ENCODE measurements at places on chromosomes 16 and 17. TPM values are rescaled to one million over a fixed set of nuclear protein-coding genes. Genes with fewer than 3 reads are reported as not detected.

DNA sequence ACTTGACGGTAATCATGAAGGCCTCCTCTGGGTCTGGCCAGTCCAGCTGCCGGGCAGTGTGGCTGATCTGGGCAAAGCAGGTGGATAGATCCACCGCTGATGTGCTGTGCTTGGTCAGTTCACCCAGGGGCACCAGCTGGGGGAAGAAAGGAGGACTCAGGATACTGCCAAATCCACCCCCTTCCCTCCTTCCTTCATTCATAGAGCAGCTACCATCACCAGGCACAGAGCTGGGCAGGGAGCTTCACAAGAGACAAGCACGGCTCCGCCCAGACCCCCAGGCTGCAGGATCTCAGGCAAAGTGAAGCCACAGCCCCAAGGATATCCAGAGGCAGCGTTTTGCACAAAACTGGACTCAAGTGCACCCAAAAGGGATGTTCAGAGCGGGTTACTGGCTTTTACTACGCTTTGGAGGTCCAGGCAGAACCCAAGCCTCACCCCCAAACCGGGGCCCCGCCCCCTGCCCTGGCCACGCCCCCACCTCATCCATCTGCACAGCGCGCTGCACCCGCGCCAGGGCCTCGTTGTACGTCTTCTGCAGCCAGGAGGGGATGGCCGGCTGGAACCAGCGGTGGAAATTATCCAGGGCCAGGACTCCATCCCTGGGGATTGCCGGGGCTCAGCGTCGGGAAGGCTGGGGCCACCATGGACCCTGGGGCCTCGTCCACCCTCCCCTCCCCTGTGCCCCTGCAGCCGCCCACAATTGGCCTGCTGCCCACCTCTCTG is 9.1 kb downstream of the UNC13D start:
- DNase-seq, result no peak

The KRTAP9-2 gene
- not detected for total RNA-seq

The CCL22 gene
- not detected for total RNA-seq

The TP53TG3B gene
- not detected for total RNA-seq

The FOXN1 gene
- not detected for total RNA-seq

DNA sequence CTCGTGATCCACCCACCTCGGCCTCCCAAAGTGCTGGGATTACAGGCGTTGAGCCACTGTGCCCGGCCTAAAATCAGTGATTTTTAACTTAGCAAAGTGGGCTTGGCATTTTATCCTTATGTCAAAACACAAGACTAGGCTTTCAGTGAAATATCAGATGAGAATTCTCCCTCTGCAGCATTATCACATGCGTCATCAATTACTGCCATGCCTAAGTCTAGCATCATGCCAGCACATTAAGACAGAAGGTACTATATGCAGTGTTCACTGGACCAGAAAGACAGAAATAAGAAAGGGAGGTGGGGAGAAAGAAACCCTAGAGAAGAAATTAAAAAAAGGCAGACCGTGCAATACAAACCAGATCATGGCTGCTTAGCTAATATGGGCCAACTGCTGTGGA is 29.8 kb downstream of the GPATCH8 start:
- no peak for DNase-seq

The ALOXE3 gene
- total RNA-seq, result not detected

The CNGB1 gene
- total RNA-seq, result not detected

The OTOP2 gene
- not detected for total RNA-seq

DNA sequence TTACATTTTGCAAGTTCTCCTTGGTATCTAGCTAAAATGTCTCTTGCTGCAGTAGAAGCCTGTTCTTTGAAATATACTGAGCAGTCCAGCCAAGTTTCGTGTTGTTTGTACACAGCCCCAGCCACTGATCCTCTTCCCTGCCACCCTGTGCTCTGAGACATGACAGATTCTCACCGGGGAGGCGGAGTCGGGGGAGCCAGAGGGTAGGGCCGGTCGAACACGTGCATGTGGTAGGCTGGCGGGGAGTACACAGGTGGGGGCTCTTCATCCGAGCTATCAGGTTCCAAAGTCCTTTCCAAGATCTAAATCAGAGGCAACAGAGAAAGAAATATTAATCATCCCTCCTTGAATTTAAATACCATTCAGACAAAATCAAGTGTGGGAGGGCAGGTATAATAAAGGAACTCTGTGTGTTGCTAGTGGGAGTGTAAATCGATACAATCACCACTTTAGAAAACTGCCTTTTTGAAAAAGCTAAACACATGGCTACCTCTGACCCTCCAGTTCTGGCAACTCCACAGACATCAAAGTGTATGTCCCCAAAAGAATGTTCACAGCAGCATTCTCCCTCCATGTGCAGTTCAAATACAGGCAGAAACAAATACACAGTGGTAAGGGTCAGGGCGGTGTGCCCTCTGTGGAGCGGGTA is 29.7 kb upstream of the MRPS23 start:
- no peak for DNase-seq

DNA sequence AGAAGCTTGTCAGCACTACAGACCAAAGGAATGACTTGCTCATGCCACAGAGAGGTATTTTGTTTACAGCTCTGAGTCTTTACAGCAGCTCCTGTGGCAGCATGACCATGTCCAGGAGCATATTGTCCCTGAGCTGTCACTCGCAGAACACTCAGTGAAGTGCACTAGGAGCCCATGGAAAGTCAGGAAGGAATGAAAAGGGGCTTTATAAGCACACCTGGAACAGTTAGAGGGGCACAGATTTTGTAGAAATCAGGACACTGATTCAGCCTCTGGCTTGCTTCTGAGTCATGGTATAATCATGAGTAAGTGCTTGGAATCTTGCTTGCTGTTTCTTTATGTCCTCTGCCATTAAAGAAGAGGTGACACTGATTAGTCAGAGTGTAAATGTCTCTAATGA is 41.0 kb downstream of the TADA2A start:
- DNase-seq, result no peak

DNA sequence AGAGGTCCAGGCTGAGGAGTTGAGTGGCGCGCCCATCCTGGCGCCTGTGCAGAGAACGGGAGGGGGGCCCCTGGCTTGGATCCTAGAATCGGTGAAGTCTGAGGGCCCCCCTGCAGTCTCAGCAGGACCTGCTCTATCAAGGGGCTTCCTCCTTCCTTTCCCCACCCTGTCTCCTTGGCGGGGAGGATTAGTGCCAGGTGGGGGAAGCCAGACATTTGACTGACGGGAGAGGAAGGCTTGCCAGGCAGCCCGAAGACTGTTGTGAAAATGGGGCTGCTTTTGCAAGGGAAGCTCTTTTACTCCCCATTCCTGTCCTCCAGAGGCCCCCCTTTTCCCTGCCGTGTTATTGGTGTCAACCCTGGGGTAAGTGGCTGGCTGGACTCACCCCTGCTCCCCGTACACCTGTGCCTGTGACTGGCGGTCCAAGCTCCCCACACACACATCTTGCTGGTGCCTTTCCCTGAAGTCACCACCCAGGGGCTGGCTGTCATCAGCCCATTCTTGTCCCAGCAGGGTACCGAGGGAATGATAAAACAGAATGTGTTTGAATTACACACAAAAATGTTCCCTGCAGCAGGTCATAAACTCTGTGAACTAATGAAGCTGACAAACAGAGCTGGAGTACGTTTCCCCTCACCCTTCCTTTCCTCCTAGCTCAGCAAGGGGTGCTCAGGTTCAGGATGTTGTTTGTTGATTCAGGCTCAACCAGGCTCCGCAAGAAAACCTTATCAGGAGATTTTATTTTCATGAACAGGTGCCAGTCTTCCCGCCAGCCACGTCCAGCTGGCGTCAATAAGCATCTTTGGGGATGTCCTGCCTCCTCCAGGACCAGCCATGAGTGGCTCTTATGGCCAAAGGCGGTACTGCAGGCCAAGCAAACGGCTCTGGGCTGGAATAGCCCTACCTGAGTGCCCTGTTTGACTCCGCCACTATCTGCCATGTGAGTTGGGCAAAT is 4.4 kb upstream of the ARMC7 start:
- DNase-seq, result no peak

The PRSS27 gene
- total RNA-seq, result 0.30 TPM

The RHBDF2 gene
- total RNA-seq, result 15.4 TPM

The CCL4L2 gene
- total RNA-seq, result not detected

The KCNG4 gene
- not detected for total RNA-seq

- DNase-seq, result no peak
Measured at GRCh38 chr16:79882340-79883005, 281.9 kb upstream of the MAF start.

The CD300E gene
- total RNA-seq, result 0.38 TPM

DNA sequence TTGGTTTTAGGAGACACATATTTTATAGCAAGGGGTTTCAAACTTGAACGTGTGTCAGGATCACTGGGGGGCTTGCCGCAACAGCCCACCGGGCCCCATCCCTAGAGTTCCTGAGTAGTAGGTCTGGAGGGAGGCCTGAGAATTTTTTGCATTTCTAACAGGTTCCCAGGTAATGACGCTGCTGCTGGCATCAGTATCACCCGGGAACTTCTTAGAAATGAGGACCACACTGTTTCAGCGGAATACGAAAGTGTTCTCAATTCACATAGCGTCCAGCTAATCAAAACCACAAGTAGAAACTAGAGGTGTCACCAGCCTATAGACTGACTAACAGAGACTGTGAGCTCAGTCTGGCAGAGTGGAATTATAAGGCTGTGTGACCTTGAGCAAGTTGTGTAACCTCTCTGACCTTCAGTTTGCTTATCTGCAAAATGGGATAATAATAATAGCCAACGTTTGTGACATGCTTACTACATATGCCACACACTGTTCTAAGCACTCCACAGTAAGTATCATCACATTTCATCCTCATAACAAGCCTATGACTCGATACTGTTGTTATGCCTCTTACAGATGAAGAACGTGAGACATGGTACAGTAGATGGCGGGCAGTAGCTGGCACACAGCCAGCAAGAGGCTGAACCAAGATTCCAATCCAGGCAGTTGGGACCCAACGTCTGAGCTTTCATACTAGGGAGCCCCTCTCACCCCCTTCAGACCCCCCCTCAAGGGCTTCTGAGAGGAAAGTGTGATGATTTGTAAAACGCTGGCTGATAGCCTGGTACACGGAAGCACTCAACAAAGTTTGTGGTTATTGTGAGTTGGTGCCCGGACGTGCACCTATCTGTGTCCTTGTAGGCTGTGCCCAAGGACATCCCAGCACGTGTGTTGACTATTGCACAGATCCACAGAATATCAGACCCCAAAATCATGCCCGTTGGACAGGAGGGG is 4.6 kb upstream of the ICAM2 start:
- no peak for DNase-seq

The LRRC37A2 gene
- 5.1 TPM for total RNA-seq

DNA sequence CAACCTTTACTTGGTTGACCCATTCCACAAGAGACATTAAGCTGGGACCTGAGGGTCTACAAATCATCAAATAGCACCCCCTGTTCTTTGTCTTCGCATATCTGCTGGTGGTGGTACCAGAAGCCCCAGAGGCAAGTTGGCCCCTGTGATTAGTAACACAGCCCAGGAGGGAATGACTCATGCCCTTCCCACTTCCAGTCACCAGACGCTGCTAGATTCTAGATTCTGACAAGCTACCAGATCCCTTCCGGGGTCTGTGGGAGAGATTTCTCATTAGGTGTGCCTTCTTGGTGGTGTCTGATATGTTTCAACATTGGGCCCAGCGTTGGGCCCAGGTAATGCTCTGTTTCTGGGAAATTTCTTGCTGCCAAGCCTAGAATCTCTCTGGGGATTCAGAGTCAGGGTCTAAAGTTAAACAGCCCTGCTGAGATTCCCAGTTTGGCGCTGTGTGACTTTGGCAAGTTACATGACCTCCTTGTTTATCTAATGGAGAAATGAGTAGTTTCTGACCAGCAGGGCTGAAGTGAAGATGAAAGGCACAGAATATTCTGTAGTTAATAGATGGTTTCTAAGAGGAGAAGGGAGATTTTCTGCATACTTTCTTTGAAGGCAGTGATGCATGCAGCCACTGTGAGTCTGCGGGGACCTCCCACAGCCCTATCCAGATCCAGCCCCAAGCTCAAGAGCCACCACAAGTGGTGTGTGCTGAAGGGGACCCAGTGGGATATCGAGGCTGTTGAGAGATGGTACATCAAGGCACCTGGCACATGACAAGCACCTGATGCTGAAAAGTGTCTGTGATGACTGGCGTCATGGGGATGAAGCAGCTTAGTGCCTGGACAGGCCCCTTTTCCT is 3.9 kb downstream of the TRPV2 start:
- no peak for DNase-seq

The PIMREG gene
- total RNA-seq, result 0.59 TPM

- no peak for DNase-seq
Measured at GRCh38 chr16:85354686-85355514, 242.6 kb upstream of the CIBAR2 start.

The SOX15 gene
- total RNA-seq, result 0.91 TPM

The RHBDF1 gene
- 16.6 TPM for total RNA-seq
